Fibroblast of skin of left biceps (primary cell): ENCODE measurements at places on chromosomes 2 and 18.

DNA sequence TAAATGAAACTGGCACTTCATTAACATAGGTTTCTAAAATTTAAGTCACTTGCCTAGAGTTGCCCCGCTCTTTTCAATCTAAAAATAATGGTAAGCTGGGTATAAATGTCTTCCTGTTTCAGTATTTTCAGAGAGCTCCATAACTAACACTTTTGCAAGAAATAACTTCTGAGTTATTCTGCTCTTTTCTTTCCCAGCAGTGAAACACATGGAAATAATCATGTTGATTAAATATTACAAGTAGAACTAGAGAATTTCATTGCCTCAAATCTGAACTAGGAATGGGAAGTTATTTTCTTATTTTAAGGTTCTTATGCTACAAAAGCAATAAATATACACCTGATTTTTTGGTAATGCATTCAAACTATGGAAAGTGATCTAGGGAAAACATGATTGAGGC, 257.4 kb downstream of the IKZF2 start:
- no peak for DNase-seq

DNA sequence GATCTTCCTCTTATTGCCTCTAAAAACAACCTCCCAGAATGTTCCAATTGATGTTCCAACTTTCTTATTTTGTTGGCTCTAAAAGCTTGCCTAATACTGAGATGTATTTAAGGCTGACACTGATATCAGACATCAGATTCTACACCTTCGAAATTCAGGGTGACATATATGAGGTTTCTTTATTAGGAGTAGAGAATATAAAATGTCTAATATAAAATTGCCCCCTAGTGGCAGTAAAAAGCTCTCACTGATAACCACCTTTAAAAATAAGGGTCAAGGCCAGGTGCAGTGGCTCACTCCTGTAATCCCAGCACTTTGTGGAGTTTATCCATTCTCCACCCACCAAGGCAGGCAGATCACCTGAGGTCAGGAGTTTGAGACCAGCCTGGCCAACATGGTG, 789.7 kb upstream of the SLC39A10 start:
- DNase-seq, result no peak

GRCh38 chr18:46163091-46163490, 58.9 kb downstream of the HAUS1 start:
- DNase-seq, result no peak

GRCh38 chr2:226581661-226582060, 218.0 kb downstream of the IRS1 start:
- no peak for DNase-seq

DNA sequence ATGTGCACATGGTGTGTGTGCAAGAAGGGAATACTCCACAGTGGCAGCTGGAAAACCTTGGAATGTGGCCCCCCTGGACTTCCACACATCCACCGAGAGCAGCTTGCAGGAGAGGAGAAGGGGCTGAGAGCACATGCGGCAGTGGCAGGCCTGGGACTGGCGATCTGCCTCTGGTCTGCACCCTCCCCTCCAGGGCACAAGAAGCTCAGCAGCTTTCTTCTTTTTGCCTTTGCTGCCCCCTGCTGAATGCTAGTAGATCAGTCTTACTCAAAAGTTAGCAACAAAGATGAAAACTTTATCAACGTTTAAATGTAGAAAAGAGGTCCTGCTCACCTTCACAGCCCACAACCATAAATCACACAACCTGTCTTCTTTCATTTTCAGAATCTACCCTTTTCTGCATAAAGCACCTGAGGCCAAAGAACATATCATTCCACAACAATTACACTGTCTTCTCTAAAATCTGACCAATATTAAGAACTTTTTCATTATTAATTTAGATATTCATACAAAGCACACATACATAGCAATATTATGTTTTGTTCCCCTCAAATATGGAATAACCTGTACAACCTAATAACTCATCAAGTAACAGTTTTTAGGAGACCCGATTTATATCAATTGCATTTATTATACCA, 34.6 kb downstream of the TGFBRAP1 start:
- peak; percentile 45 for DNase-seq

GRCh38 chr2:232200195-232200594, 178.4 kb upstream of the ALPP start:
- DNase-seq, result no peak

DNA sequence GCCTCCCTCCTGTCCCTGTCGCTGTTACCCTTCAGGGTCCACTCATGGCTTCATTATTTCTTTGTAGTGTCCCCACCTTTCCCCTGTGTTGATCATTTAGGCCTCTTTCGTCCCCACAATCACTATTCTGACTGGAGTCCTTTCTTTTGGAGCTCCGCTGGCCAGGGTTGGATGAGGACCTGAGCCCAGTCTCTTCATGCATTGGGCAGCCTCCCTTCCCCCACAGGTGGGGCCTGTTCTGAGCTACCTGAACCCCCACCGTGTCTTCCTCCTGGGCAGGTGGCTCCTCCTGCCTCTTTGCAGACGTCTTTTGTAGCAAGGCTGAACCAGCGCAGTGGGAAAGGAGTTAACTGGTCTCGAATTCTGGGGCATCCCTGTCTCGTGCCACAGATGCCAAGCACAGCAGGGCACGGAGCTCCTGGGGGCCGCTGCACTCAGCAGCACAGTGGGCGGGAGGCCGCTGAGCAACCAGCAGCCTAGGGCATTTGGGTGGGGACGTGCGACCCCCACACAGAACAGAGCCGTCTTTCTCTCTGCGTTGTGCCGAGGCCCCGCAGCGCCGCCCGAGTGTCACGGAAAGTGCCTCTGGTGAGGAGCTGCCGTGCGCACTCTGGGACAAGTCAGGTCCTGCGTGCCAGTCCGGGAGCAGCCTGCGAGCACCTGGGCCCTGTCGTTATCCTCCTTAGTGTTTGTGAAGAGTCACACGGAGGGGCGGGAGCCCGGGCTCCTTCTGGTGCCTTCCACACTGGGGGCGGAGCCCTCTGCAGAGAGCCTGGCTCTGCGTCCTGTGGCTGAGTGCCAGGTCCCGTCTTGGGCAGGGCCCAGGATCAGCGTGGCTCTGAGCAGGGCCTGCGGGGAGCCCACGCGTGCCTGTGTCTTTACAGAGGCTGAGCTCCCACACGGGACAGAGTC, 130.1 kb downstream of the NFATC1 start:
- DNase-seq, result no peak

DNA sequence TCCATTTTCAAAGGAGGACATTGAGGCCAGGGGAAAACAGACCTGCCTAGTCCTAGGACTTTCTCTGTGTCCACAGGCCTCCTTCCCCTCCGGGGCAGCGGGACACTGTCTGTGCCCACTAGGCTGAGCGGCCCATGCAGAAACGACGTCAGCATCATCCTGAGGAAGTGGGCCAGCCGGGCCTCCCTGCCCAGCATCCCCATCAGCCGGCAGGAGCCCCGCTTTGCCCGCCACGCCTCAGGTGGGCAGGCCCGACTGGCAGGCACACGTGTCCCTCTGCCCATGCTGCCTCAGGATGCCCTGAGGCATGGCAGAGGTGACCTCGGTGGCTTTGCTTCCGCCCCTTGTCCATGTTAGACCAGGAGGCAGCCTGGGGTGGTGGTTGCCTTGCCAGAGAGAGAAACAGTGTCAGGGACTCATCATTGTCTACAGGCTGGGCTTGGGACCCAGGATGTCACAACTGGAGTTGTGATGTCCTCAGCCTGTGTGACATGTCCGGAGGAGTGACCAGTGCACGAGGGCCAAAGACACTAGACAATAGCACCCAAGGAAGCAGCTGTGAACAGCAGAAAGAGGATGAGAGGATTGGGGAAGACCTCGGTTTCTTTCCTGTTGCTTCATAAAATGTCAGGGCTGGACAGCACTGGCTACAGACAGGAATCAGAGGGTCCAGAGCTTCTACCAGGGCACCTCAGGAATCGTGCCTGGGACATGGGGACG, 36.8 kb downstream of the TOGARAM2 start:
- DNase-seq, result no peak

GRCh38 chr2:39027421-39027820, 93.4 kb downstream of the SOS1 start:
- DNase-seq, result no peak

- no peak for DNase-seq
Observed at GRCh38 chr2:181810823-181811695, 80.5 kb upstream of the ITPRID2 start.

DNA sequence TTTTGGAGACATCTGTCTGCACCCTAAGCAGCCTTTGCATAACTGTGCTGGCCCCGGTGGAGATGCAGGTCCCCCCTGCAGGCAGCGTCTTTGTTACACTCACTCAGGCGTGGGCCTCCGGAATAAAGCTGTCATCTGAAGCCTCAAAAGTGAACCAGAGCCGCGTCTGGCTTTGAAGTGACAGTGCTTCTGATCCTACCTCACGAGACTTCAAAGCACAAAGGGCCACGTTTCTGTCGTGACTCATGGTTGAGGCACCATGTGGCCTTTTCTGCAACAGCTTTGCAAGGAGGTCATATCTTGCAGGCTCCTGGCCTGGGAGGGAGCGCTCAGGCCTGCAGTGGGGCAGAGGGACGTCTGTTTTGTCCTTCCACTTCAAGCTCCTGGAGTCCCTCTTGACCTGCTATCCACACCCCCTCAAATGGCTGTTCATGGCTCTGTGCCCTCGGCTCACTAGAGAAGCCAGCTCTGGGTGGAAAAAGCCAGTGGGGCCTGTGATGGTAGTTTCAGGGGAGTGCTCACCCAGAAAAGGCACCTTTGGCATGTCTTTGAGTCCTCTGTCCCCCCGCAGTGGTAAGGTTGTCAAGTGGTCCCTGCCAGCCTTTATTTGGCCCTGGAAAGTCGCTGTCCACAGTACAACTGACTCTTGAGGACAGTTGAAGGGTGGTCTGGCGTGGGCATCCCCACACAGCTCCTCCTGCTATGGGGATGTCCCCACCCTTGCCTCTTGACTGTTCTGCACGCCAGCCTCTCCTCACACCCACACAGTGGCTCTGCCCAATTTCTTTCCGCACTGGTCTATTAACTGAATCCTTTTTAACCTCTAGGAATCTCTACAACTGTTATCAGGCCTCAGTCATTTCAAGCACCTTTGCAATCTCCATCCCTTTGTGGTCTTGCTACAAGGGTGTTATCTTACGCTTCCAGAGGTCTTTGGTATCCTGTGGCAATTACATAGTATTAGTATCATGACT, 19.3 kb downstream of the GPR55 start:
- no peak for DNase-seq

- DNase-seq, result peak; percentile 6
Observed at GRCh38 chr2:10266133-10266620, 36.5 kb upstream of the HPCAL1 start.

- no peak for DNase-seq
Observed at GRCh38 chr2:241958818-241959545, 89.5 kb downstream of the RTP5 start.

DNA sequence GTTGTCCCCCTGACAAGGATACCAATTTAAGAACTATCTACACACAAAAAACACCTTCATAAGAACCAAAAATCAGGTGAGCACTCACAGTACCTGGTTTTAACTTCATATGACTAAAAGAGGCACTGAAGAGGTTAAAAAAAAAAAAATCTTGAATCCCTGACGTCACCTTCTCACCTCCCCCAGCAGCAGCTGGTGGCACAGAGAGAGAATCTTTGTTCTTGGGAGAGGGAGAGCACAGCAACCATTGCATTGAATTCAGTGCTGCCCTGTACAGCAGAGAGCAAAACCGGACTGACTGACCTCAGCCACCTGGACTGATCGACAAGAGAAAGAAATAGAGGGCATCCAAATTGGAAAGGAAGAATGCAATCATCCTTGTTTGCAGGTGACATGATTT, 566.0 kb downstream of the TMX3 start:
- no peak for DNase-seq

DNA sequence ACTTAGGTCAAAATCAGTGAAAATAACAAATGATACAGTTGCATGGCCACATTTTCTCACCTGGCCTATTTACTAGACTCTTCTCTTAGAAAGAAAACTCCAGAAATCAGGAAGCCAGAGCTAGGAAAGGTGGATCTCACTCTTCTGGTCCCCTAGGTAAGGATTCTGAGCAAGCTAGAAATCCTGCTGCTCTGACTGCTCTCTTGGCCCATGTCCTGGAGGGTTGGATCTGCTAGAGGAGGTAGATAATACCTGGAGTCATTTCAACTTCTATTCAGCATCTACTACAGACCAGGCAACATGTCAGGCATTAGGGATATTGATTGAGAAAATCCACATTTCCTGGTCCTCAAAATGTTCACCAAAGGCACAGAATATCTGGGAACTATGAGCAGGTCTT, 34.9 kb downstream of the AKAIN1 start:
- no peak for DNase-seq

DNA sequence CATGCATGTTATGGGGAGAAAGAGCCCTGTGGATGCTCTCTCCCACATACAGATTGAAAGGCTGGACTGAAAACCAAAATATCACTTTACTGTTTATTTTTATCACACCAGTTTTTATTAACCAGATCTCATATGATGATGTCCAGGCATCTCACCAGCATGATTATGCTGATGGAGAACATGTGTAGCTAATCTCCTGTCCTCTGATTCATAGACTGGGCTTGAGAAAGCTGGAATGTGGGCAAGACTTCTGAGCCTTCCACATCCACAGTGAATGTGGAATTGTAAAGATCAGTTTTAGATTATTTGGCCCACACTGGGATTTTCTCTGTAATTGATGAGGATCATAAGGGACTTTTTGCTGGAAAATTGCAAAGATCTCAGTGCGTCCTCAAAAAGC, 137.9 kb downstream of the ICOS start:
- DNase-seq, result peak; percentile 5

- no peak for DNase-seq
Observed at GRCh38 chr18:21714474-21714873, 9.9 kb upstream of the ABHD3 start.

- DNase-seq, result no peak
Observed at GRCh38 chr2:46489423-46490174, 10.2 kb downstream of the TMEM247 start.

DNA sequence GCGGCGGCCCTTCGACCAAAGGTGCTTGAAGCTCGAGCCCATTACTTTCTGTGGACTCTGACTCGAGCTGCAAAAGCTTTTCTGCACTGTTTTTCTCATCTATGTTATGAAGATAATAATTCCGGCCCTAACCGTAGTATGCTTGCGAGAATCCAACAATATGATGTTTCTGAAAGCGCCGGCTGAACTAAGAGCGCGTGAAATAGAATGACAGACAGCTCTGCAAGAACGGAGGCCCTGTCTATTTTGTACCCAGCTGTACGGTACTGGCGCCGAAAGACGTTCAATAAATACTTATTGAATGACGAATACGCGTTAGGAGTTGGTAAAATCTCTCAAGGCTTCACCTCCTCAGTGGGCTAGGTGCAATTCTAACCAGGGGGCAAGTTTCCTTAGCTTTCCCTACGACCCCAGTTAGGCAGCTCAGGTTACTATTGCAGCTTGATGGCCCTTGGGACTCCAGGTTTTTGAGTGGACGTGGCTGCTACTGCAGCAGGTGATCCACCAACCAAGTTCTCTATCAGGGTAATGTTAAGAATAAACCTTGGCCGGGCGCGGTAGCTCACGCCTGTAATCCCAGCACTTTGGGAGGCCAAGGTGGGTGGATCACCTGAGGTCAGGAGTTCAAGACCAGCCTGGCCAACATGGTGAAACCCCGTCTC, 570 bp downstream of the SCRN3 start:
- DNase-seq, result no peak
